ENCODE measurements at places on chromosomes 16 and 17. TPM values are rescaled to one million over a fixed set of nuclear protein-coding genes. Genes with fewer than 3 reads are reported as not detected.

DNA sequence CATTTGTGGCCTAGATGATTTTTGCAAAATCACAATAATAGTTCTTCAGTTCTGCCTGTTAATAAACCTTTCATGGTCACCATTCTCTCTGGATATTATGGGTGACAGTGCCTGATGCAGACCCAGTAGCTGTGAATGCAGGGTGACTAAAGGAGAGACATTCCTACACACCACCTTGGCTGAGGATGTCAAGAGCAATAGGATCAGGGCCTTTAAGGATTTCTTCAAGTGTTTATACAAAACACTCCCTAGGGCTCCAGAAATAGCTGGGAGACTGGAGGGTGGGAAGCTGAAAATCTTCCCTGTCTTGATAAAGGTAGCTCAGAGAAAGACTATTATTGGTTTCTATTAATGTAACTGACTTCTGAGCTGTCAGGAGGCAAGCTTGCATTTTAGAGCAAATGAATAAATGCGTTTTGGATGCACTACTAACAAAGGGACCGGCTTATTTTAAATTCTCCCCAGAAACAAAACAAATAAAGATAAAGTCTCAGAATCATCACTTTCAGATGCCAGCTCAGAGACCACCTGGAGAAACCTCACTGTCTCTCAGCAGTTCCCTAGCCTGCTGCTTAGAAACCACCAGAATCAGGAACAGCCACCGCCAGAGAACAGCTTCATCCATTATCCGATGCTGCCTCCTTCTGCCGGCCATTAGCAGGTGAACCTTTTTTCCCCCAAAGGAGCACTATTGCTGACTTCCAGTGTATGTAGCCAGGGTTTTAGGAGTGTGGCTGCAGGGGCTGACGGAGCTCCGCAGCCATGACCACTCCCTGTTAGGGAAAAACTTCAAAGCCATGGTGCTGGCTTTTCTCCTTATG lies 171.4 kb upstream of the DYNLRB2 start:
- H3K4me3 ChIP-seq = no peak overlapping the region
- DNase-seq = no peak
- no peaks in the 10 kb centered on the region for H3K36me3 ChIP-seq
- peaks cover 4% of the 10 kb centered on the region for H3K27me3 ChIP-seq
- no peak overlapping the region for H3K27ac ChIP-seq
- no peaks in the 10 kb centered on the region for H3K4me1 ChIP-seq

GRCh38 chr17:32927201-32927723 lies 691 bp upstream of the TMEM98 start:
- DNase-seq = no peak
- no peak overlapping the region for H3K27ac ChIP-seq
- H3K4me3 ChIP-seq = peak overlapping the region; percentile 59
- H3K36me3 ChIP-seq = no peaks in the 10 kb centered on the region
- peaks cover 52% of the 10 kb centered on the region for H3K27me3 ChIP-seq
- no peaks in the 10 kb centered on the region for H3K4me1 ChIP-seq

- no peaks in the 10 kb centered on the region for H3K27me3 ChIP-seq
- DNase-seq = no peak
- H3K36me3 ChIP-seq = peaks cover 3% of the 10 kb centered on the region
- H3K4me3 ChIP-seq = no peak overlapping the region
- H3K27ac ChIP-seq = no peak overlapping the region
- H3K4me1 ChIP-seq = peaks cover 8% of the 10 kb centered on the region
Measured at GRCh38 chr16:69405757-69406156, 18.7 kb upstream of the CYB5B start.

DNA sequence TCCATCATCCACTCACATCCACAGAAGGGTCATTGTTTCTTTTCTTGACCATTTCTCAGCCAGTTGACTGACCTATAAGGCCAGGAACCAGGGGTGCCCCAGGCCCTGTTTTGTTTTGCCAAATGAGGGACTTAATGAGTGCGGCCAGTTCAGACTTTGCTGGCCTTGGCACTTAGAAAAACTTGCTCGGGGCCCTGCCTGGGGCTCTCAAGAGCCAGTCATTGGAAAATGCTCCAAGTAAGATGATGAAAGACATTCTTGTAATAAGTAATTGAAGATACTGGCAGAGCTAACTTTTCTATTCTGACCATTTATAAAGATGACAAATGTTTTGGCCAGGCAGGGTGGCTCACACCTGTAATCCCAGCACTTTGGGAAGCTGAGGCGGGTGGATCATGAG lies 29.0 kb upstream of the CLEC18B start:
- H3K27ac ChIP-seq = peak overlapping the region; percentile 21
- peaks cover 32% of the 10 kb centered on the region for H3K36me3 ChIP-seq
- H3K4me1 ChIP-seq = peaks cover 30% of the 10 kb centered on the region
- H3K27me3 ChIP-seq = no peaks in the 10 kb centered on the region

DNA sequence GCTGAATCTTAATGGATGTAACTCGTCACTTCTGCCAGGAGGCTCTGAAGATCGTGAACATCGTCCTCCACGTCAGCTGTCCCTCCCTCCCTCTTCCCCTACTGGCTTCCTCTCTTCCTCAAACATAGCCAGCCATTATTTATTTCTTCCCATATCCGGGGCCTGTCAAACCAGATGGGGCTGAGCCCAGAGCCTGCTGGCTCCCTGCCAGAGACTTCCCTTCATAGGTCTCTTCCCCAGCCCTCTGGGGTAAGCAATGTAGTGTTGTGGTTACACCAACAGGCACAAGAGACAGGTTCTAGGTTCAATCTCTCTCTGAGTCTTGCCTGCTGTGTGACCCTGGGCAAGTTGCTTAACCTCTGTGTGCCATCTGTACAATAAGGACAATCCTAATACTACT lies 40.1 kb upstream of the ZFP90 start:
- DNase-seq = no peak
- peaks cover 3% of the 10 kb centered on the region for H3K4me1 ChIP-seq
- no peaks in the 10 kb centered on the region for H3K36me3 ChIP-seq
- H3K27ac ChIP-seq = no peak overlapping the region
- peaks cover 13% of the 10 kb centered on the region for H3K27me3 ChIP-seq

DNA sequence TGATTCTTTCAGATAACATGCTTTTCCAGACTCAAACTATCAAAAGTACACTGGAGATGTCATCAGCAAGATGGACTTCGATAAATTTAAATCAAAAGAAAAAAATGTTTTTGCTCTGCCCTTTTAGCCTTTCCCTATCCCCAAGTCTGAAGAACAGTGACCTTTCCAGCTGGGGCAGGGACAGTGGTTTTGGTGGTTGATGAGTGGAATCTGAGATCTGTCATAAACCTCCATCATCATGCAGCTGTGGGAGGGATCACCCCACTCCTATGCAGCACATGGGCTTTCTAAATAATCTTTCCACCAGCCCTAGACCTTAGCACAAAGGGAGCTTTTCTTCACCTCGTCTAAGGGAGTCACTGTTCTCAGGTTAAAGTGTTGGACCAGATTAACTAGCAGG lies 869.5 kb upstream of the SOX9 start:
- H3K4me1 ChIP-seq = no peaks in the 10 kb centered on the region
- H3K4me3 ChIP-seq = no peak overlapping the region
- H3K27me3 ChIP-seq = no peaks in the 10 kb centered on the region
- H3K36me3 ChIP-seq = no peaks in the 10 kb centered on the region

GRCh38 chr16:10120953-10121352 lies 61.3 kb downstream of the GRIN2A start:
- no peak overlapping the region for H3K4me3 ChIP-seq
- H3K27ac ChIP-seq = no peak overlapping the region
- H3K36me3 ChIP-seq = no peaks in the 10 kb centered on the region
- H3K27me3 ChIP-seq = peaks cover 3% of the 10 kb centered on the region
- no peaks in the 10 kb centered on the region for H3K4me1 ChIP-seq
- no peak for DNase-seq

DNA sequence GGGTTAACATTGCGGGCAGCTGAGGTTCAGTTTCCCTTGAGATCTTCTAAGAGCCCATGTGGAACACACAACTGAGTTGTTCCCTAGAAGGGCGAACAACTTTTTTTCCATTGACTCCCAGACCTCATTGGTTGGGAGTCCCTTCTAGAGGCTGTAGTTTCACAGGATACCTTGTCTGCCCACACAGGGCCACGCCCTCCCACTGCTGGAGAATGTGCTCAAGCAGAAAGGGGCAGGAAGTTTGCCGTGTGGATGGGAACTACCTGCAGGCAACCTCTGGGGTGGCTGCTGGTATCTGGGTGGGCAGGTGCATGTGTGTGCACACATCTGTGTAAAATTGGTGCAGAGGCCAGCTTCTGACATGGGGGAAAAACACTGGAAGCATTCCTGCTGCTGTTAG lies 178.8 kb upstream of the PSMD7 start:
- H3K27me3 ChIP-seq = peaks cover 10% of the 10 kb centered on the region
- H3K4me3 ChIP-seq = no peak overlapping the region
- H3K27ac ChIP-seq = no peak overlapping the region
- no peak for DNase-seq

- no peak overlapping the region for H3K27ac ChIP-seq
- no peak overlapping the region for H3K4me3 ChIP-seq
- no peak for DNase-seq
- H3K4me1 ChIP-seq = peaks cover 8% of the 10 kb centered on the region
- H3K27me3 ChIP-seq = no peaks in the 10 kb centered on the region
- peaks cover 18% of the 10 kb centered on the region for H3K36me3 ChIP-seq
Measured at GRCh38 chr17:42617956-42618431, 8.5 kb downstream of the TUBG1 start.

- no peak for DNase-seq
- peaks cover 53% of the 10 kb centered on the region for H3K27me3 ChIP-seq
- no peak overlapping the region for H3K27ac ChIP-seq
- peaks cover 5% of the 10 kb centered on the region for H3K4me1 ChIP-seq
- H3K36me3 ChIP-seq = no peaks in the 10 kb centered on the region
Measured at GRCh38 chr17:8002721-8003593, 542 bp downstream of the GUCY2D start.

- H3K36me3 ChIP-seq = no peaks in the 10 kb centered on the region
- DNase-seq = no peak
- peaks cover 8% of the 10 kb centered on the region for H3K4me1 ChIP-seq
- H3K27me3 ChIP-seq = peaks cover 18% of the 10 kb centered on the region
- H3K27ac ChIP-seq = no peak overlapping the region
Measured at GRCh38 chr17:49511810-49512209, 16.7 kb downstream of the NGFR start.

GRCh38 chr17:69325518-69326376 lies 1.2 kb downstream of the ABCA5 start:
- no peak for DNase-seq
- peaks cover 6% of the 10 kb centered on the region for H3K27me3 ChIP-seq
- H3K36me3 ChIP-seq = peaks cover 5% of the 10 kb centered on the region
- peaks cover 19% of the 10 kb centered on the region for H3K4me1 ChIP-seq
- peak overlapping the region; percentile 95 for H3K4me3 ChIP-seq
- peak overlapping the region; percentile 58 for H3K27ac ChIP-seq

DNA sequence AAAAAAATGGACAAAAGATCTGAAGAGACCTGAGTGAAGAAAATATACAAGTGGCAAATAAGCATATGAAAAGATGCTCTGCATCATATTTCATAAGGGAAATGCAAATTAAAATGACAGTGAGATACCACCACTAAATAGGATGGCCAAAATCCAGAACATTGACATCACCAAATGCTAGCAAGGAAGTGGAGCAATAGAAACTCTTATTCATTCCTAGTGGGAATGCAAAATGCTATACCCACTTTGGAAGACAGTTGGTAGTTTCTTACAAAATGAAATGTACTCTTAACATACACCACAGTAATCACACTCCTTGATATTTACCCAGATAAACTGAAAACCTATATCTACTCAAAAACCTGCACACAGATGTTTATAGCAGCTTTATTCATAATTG lies 33.6 kb downstream of the DHRS7B start:
- no peaks in the 10 kb centered on the region for H3K27me3 ChIP-seq
- peaks cover 2% of the 10 kb centered on the region for H3K4me1 ChIP-seq
- peaks cover 2% of the 10 kb centered on the region for H3K36me3 ChIP-seq
- no peak for DNase-seq
- no peak overlapping the region for H3K4me3 ChIP-seq

FAM83G gene
- 8.3 TPM for total RNA-seq

TRPV2 gene
- total RNA-seq = 107 TPM

KRTAP9-2 gene
- total RNA-seq = not detected

Data from activated naive CD8-positive, alpha-beta T cell treated with anti-CD3 and anti-CD28 coated beads, Interleukin-2, amount 10 ng/mL, durations not matched to agents 7 days and 5 days (primary cell).